GM19239 (cell line): ENCODE measurements at places on chromosomes 6 and 20.

DNA sequence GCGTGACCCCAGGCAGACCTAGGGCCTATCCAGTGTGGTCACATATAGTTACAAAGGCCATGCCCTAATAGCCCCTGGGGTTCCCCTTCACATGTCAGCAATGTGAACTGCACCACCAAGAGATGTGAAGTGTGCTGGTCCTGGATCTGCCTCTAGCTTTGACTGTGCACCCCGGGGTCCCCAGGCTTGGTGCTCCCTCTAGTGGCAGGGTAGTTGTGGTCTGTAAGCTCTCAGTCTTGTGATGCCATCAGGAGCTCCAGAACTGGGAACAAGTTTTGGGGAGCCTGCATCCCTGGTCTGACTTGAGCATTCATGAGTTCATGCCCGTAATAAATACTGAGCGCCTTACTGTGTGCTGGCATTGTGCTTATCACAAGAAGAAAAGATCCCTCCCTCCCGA, 143.4 kb downstream of the DHX35 start:
- no peak for DNase-seq

GRCh38 chr6:121573481-121573880, 138.0 kb downstream of the GJA1 start:
- DNase-seq = no peak

DNA sequence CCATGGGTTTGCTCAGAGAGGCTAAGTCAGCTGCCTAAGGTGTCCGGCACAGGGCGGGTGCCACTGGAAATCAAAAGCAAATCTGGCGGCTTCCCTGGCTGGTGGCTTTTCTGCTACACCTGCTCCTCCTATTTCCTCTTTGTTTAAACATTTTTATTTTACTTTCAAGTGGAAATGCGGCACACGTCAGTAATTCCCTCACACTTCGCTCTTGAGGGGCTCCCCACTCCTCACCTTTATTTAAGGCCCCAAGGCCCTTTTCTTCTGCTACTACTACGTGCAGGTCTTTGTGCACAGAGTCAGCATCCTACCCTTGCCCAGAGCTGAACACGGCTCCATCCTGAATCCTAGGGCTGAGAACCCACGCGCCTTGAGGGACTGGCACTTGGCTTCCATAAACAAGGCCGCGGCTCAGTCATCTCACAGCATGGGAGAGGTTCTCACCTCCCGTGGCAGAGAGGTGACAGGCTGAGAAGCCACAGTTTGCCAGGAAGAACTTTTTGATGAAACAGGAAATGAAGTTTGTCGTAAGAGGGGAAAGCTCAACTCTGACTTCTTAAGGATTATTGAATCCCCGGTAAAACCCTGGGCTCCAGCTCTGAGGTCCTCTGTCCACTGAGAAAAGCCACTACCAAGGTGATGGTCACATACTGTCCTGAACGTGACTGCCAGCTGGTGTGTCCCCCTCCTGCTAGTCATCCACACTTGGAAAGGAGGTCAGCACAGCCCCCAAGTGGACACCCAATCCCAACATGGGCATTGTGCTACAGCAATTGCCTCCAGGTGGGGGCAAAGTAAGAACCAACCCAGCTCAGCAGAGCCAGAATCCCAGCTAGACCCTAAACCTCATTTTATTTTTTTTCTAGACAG, 48.0 kb downstream of the NFATC2 start:
- no peak for DNase-seq

DNA sequence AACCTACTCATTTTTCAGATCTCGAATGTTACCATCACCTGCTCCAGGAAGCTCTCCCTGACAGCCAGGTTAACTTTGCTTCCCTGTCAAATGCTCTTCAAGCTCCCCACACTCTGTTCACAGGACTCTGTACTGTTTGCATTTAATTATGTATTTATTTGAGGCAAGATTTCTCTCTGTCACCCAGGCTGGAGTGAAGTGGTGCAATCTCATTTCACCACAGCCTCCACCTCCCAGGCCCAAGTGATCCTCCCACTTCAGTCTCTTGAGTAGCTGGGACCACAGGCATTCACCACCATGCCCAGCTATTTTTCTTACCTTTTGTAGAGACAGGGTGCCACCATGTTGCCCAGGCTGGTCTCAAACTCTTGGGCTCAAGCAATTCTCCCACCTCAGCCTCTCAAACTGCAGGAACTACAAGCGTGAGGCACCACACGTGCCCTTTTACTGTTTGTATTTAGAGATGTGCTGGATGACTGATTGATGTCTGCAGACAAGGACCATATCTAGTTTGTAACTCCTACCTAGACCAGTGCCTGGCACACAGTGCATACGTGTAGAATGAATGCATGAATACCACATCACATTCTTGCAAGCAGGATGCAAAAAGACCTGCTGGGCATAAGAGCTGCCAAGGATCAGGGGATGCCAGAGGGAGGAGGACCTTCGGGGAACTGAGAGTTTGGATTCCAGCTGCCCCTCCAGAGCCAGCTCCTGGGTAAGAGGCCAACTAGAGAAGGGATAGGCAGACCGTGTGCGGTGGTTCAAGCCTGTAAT, 15.6 kb upstream of the CBFA2T2 start:
- DNase-seq = no peak

DNA sequence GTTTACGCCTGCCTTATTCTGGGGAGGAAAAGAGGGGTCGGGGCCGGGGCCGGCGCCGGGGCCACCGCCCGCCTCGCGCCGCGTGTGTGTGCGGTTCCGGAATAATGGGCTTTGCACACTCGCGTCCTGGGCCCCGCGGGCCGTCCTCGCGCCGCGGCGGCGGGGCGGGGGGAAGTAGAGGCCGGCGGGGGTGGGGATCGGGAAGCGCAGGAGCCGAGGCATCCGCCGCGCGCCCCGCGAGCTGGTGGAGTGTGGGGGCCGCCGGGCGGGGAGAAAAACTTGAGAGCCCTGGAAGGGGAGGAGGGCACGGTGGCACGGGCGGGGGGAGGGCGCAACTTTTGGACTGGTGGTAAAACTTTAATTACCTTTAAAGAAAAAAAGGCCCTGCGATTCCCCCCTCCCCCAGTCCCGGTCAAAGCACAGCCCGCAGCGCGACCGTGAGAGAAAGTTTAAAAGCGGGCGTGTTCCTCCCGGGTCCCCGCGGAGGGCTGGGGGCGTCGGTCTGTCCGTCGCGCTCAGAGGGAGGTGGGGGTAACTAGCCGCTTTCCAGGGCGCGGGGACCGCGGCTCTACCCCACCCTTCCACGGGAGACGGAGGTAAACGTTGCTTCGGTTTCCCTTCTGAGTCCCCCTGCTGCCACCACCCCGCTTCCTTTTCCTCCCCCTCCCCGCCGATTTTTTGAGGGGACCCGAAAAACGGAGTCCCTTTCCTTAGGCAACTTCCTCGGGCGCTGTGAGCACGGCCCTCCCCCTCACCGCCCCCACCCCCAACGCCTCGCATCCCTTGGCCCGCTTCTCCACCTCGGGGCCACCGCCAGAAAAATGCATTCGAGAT, 1.9 kb downstream of the L3MBTL3 start:
- peak; percentile 27 for DNase-seq

GRCh38 chr20:5410470-5410869, 93.7 kb upstream of the PROKR2 start:
- no peak for DNase-seq

DNA sequence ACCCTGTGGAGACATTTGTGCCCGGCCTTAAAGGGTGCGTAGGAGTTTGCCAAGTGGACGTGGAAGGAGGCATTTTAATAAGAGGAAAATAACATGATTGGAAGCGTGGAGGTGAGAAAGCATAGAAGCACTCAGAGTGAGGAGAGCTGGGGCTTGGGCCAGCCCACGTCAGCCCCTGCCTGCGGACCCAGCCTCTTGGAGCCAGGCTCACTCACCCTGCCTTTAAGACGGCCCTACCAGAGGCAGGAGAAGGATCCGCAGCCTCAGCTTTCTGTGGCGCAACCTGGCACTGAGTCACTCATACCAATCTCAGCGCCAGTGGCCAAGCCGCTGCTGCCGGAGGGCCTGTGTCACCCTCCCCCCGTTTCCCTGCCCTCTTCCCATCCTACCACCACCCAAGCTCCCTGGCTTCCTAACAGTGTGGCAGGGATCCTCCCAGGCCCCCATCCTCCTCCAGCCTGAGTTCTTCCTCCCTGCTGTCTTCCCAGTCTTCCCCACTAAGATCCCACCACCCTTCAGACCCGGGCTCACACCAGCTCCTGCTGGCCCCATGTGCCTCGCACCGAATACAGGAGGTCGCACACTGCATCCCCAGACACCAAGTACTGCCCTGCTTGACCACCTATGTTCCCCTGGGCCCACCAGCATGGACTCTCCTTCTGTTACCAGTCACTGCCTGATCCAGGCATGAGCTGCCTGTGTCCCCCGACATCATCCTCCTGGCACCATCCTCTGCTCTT, 285.2 kb downstream of the UST start:
- DNase-seq = no peak

DNA sequence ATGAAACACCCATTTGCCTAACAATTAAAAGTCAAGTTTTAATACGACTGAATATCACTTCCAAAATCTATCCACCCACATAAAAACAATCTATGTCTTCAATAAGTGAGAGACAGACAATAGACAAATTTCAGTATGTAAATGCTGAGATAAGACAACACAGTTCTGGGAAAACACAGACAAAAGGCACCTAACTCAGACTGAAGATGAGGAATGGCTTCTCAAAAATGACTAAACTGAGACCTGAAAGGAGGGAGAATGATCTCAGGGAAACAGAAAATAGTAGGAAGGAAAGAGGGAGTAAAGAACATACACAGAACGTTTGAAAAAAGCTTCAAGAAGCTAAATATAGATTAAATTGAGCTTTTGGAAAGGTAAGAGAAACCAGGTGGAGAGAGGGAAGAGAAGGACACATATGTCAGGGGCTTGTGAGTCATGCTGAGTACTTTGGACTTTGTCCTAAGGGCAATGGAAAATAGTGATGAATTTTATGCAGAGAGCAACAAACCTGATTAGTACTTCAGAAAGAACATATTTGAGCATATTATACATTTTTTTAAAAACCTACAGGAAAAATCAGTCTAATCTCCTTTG, 16.1 kb downstream of the LMBRD1 start:
- no peak for DNase-seq
